Mesothelial cell of epicardium (in vitro differentiated cells): ENCODE measurements at places on chromosomes 16 and 17.

DNA sequence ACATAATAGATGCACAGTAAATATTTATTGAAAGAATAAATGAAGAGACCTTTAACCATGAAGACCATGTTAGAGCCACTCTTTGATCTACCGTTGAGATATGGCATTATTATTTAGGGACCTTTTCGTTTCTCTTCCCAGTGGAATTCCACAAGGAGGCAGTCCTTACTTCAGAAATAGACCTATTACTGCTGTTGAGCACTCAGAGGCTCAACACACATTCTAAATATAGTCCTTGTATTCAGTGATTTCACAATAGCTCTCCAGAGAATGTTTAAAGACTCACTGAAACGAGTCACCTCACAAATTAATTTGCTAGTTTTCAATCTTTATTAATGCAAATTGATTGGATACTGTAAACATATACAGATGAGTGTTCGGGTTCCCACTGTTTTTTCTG, 603.8 kb downstream of the CDH8 start:
- no peak for DNase-seq

DNA sequence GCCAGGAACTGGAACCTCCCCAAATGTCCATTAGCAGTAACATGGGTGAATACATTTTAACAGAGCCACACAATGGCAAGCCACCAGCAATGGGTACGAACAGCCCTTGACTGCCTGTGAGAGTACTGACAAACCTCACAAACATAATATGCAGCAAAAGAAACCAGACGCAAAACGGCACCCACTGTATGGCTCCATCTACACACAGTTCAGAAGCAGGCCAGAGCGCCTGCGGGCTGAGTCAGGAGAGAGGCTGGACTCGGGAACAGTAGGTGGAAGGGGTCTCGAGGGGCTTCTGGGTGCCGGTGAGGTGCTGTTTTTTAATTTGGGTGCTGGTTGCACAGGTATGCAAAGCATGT, 77.4 kb upstream of the TOB1 start:
- DNase-seq: no peak

DNA sequence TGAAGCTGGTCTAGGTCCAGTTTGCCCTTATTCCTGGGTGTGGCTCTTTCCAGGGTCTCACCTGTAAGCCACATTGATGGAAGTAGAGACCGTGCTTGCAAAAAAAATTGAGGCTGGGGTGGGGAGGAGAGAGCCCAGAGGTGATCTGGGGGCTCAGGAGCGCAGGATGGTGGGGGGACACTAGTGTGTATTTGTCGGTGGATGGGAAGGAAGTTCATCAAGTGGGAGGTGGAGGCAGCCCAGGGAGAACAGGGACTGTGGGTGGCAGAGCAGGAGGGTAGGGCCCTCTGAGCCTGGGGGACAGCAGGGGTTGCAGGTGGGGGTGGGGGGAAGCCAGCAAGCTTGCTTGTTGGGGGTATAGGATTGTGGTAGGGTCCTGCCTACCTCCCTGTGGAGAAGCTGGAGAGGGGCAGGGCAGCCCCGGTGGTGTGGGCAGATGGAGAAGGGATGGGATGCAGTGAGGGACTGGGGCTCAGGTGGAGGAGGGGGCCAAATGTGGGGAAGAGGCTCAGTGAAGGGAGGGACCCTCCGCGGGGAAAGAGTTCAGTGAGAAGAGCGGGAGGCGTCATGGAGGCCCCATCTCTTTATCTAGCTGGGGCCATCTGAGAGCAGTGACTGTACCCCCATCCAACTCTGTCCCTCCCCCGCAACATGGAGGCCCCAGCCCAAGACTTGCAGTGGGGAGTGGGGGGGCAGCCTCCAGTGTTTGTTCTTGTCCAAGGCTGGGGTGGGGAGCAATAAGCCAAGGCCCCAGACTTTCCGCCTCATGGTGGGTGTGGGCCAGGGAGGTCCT, 17.2 kb upstream of the TMEM92 start:
- no peak for DNase-seq

DNA sequence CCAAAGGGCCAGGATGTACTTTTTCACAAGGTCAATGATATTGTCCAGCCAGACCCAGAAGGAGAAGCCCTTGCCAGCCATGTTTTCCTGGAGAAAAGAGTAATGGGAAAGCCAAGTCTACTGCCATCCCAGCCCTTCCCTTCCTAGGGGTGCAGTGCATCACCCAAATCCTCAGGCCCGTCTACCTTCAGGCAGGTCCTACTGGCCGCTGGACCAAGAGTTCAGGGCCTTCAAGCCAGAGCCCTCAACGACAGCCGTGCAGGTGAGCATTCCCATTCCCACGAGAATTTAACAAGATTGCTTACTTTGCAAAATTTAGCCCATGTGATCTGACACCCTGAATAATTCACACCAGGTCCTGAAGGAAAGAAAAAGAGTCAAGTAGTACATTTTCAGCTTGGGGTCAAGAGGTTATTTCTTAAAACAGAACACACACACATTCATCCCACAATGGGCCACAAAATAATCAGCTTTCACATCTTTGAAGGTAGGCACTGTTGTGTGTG, 35.0 kb downstream of the STAT5A start:
- no peak for DNase-seq

GRCh38 chr16:28554634-28555423, 1.1 kb downstream of the SGF29 start:
- no peak for DNase-seq

- no peak for DNase-seq
Observed at GRCh38 chr17:2712300-2713043, 908 bp upstream of the CLUH start.

- DNase-seq: no peak
Observed at GRCh38 chr17:39818358-39819000, 45.6 kb downstream of the IKZF3 start.

GRCh38 chr16:79137426-79137939, 463.1 kb downstream of the MAF start:
- DNase-seq: no peak

DNA sequence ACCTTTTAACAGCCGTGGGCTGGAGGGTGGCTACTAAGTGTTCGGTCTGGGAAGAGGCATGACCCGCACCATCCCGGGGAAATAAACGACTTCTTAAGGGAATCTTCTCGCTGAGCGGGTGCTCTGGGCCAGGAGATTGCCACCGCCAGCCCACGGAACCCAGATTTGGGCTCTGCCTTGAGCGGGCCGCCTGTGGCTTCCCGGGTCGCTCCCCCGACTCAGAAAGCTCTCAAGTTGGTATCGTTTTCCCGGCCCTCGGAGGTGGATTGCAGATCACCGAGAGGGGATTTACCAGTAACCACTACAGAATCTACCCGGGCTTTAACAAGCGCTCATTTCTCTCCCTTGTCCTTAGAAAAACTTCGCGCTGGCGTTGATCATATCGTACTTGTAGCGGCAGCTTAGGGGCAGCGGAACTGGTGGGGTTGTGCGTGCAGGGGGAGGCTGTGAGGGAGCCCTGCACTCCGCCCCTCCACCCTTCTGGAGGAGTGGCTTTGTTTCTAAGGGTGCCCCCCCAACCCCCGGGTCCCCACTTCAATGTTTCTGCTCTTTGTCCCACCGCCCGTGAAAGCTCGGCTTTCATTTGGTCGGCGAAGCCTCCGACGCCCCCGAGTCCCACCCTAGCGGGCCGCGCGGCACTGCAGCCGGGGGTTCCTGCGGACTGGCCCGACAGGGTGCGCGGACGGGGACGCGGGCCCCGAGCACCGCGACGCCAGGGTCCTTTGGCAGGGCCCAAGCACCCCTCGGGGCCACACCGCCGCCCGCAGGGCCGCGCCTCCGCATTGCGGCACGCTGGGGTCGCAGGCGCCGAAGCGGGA, 3.6 kb upstream of the CBX4 start:
- no peak for DNase-seq

DNA sequence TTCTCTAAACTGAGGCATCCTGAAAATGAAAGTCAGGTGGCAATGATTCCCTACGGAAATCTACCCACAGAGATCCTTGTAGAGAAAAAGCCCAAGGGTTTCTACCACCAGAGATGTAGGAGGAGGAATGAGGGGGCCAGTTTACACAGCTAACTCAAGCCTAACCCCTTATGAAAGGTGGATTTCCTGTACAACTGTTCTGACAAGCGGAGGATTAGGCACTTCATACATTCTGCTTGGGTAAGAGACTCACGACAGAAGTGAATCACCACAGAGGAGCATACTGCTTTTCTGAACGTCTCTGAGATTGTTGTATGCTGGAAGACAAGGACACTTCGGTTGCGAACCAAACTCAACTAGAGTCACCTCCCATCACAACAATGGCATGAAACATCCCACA, 72.7 kb downstream of the SMG6 start:
- DNase-seq: no peak

GRCh38 chr16:49855280-49855821, 561 bp downstream of the ZNF423 start:
- DNase-seq: peak; percentile 85

- DNase-seq: no peak
Observed at GRCh38 chr17:77832180-77832560, 126.3 kb upstream of the TNRC6C start.

DNA sequence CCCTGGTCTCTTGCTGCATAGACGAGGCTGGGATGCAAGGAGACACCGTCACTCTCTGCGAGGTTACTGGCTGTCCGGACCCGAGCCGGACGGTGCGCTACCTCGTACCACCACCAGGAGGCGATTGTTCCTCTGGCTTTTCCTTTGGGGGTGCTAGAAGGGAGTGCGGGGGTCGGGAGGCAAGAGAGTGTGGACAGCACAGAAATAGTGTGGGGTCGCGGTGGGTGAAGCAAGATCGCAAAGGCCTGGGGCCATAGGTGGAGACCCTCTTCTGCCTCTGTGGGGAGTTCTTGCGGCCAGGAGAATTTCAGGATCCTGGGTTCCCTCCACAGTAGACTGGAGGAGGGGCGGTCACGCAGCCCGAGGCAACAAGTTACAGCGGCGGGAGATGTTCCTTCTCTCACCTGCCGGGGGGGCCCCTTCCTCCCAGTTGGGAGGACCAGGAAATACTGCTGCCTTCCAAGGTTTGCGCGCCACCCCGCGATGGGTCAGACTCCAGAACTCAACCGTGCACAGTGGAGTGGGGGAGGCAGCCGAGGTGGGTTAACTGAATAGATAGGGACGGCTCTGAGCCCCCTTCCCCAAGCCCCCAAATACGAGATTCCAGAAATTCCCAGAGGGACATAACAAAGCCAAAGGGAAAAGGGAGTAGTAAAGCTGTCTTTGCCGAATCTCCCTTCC, 6.9 kb downstream of the PHOSPHO1 start:
- DNase-seq: no peak

- DNase-seq: no peak
Observed at GRCh38 chr16:73778887-73779286, 517.7 kb upstream of the PSMD7 start.

- peak; percentile 65 for DNase-seq
Observed at GRCh38 chr16:56424791-56425438, 430 bp downstream of the AMFR start.

DNA sequence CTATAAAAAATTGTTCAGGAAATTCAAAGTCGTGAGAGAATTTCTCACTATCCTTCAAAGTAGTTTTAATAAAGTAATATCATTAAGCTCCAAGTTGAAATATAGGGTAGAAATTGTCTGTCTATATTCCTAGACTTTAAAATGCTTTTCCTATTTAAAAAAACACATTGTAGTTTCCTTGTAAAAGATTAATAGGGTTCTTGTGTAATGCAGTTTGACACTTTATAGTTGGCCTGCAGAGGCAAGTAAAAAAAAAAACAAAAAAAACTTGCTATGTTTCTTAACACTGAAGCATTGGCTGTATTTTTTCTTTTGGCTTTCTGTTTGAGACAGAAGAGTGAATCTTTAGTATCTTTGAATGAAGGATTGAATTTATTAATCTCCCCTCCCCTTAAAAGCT, 17.4 kb downstream of the CPD start:
- no peak for DNase-seq

DNA sequence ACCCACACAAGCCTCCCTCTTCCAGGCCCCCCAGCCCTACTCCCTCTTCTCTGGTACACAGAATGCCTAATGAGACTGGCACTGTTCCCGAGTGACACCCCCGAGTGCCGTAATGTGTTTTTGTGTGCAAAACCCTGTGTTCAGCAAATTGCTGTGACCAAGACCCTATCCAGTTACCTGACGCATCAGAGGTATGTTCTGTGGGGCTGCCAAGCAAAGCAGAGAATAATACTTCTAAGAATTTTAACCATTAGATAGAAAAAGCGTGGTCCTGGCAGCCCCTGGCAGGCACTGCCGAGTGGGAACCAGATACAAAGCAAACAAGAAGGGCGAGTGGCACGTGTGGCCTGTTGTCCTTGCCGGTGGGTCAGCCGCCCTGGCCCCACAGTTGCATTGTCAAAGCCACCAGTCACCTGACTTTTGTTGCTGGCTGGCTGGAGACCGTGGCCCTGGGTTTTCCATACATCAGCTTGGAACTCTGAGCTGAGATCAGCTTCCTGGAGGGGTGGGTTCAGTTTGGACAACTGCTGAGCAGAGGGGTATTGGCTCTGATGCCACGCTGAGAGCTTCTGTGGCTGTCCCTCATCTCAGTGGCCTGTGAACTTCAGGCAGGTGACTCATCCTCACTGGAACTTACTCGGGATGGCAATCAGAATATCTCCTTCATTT, 69.1 kb upstream of the BRD7 start:
- no peak for DNase-seq

- DNase-seq: no peak
Observed at GRCh38 chr17:48127371-48128051, 19.9 kb downstream of the SNX11 start.

DNA sequence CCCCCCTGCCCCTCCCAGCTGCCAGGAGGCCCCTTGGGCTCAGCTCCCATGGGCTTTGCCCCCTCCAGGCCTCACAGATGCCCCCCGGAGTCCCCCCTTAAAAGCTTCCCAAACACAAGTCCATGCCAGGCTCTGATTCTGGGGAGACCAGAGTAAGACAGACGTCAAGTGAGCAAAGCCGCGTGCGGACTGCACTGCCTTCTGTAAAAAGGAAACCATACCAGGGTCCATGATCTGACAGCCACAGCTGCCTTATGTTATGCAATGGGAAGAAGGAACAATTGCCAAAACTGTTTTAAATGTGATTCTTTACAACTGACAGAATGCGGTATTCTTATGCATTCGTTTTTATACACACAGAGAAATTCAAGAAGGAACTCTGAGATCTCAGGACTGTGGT, 17.9 kb upstream of the HEXD start:
- no peak for DNase-seq

DNA sequence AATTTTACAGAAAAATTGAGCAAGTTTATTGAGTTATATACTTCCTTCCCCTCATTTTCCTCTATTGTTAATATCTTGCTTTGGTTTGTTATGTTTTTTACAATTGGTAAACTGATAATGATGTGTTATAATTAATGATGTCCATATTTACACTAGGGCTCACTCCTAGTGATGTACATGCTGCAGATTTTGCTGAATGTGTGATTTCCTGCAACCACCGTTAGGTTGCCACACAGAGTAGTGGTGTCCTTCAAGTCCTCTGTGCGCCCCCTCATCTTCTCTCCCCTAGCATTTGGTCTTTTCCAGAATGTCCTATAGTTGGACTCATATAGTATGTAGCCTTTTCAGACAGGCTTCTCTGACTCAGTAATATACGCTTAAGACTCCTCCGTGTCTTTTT, 167.5 kb downstream of the RPTOR start:
- DNase-seq: no peak
